ENCODE measurements at places on chromosomes 16 and 17.

DNA sequence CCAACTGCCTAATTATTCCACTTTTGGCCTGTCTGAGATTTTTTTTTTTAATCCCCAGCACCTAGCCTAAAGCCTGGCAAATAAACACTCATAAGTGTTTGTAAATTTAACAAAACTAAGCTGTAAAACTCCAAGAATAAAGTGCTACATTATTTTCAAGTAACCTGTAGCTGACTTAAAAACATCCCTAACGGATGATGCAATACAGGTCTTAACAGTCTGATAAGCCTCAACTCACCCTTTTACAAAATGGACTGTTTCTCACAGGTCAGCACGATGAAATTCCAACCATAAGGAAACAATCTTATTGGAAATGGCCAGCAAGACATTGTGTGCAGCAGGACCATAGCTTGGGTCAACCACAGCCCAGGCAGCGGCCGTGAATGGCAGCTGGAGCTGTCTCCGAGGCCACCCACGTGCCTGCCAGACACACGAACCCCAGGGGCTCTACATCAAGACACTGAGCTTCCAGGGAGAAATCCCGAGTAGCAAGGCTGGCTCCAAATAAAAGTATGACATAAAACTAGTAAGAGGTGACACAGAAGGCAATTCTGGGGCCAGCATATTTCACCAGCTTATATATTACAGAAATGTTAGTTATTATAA lies 58.9 kb downstream of the NDEL1 start:
- DNase-seq, result no peak

GRCh38 chr16:70653406-70653805 lies 7.0 kb downstream of the IL34 start:
- no peak for DNase-seq

DNA sequence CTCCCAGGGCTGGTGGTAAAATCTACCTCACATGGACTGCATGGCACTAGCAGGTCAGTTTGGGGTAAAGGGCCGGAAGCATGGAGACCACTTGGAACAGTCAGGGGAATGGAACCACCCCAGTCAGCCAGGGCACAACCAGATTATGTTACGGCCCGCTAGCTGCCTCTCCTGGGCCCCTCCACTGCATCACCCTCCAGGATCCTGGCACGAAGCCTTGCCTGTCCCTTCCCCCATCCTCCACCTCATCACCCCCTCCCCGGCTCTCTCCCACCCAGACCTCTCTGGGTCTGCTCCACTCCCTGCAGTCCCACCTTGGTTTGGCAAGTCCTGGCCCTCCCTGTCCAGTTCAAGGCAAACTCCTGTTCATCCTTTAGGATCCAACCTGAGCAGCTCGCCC lies 91.7 kb downstream of the CLEC16A start:
- DNase-seq, result no peak

DNA sequence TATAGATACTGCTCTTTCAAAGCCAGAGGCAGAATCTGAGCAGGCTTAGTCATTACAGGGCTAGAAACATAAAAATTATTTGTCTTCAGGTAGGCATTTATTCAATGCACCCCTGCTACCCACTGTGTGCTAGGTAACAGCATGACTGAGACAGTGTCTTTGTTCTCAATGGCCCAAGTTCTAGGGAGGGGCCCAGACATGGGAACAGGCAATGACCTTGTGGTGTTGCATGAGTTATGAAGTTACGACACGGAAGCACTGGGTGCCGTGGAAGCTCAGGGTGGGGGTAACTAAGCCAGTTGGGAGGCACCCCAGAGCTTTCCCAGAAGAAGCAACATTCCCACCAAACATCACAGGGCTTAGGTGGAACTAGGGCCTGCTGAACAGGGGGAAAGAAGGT lies 87.0 kb downstream of the CPPED1 start:
- peak; percentile 17 for DNase-seq

GRCh38 chr17:81066072-81066471 lies 31.1 kb downstream of the BAIAP2 start:
- DNase-seq, result no peak

DNA sequence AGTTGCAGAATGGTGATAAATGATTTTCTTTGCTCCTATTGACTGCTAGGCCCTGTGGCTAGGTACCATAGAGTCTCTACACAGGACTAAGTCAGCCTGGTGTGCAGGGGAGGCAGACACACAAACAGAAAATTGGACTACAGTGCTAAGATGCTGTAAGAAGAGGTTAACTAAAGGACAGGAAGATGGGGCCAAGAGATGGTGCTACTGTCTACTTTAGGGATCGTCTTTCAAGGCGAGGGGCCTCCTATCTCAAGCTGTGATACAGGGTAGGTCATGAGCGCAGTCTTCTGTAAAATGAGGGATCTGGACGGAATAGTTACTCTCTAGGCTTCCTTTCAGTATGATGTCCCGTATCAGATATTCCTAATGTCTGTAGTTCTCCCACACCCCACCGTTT lies 817 bp downstream of the NME1 start:
- DNase-seq, result no peak

DNA sequence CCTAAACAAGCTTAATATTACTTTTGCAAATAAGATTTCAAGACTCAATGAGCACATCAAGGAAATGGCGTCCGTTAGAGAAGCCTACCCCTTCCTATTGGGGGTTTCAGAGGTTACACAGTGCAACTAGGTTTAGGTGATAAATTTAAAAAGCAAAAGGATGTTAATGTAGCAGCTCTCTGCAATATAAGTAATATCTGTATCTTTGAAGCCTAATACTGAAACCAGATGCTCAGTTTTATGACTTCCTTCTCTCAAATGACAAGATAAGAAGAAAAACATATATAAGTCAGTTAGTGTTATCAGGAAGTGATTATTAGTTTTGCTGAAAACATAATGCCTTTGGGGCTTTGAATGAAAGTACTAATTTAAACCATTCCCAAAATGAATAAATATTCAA lies 54.3 kb upstream of the MED13 start:
- DNase-seq, result no peak

GRCh38 chr16:84446084-84446483 lies 58.4 kb downstream of the MEAK7 start:
- DNase-seq, result no peak

DNA sequence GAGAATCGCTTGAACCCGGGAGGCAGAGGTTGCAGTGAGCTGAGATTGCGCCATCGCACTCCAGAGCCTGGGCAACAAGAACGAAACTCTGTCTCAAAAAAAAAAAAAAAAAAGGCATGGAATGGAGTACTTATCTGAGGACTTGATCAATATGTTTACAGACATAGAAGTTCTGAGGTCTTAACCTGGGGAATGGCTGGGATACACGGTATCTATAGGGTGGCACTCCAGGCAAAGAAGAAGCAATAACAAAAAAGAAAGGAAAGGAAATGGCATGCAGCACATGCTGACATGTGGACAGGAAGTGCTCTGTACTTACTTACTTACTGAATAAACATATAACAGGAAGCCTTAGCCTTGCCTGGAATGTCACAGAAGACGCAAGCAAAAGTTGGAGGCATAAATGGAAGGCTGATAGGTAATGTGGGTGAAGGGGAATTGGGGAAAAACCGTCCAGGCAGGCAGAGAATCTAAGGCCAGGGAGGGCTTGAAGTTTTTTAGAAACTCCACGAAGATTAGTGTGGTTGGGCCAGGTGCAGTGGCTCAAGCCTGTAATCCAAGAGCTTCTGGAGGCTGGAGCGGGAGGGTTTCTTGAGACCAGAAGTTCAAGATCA lies 10.1 kb upstream of the SPOP start:
- no peak for DNase-seq

DNA sequence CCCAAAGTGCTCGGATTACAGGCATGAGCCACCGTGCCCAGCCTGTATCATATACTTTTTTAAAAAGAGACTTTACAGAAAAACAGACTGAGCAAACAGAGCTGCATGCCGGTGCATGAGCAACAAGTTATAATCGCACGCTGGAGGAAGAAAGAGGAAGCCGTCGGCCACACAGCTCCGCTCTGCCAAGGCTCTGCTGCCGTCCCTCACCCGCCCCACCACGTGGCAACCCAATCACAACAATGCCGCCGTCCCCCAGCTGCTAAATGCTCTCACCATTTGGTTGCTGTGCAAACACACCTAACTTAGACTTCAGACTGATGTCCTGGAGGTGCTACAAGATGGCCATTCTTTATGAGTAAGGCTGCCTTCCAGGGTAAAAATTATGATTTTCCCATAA lies 83.5 kb downstream of the ADCY9 start:
- DNase-seq, result no peak

DNA sequence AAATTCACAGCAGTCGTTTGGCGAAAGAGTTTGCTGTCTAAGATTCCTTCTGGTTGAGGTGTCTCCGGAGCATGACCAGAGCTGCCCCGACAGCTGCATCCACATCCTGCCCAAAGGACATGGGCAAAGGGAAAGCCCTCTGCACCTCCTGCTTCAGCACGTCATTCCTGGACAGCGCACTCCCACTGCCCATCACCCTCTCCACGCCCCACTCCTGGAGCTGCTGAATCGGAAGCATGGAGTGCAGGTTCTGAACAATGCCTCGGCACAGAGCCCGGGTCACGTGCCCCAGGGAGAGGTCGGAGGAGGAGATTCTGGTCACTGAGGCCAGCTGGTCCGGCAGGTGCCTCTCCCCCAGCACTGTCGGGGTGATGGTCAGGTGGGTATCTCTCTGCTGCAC lies 1.3 kb upstream of the TRPV1 start:
- no peak for DNase-seq

DNA sequence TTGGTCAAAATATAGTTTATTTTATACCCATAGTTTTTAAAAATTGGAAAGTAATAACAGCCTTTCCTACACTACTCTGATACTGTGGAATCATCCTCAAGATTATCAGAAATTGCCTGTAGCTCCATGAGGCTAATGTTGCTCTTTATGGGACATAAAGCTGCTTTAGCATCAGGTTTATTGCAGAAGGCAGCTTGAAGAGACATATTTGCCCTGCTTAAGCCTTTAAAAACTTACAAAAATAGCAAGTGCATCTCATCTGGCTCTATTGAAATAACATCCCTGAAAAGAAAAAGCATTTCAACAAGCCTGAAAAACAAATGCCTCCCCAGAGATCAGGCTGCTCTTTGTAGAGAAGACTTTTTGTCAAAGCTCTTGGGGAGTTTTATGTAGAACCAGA lies 142.9 kb upstream of the MON1B start:
- DNase-seq, result no peak

DNA sequence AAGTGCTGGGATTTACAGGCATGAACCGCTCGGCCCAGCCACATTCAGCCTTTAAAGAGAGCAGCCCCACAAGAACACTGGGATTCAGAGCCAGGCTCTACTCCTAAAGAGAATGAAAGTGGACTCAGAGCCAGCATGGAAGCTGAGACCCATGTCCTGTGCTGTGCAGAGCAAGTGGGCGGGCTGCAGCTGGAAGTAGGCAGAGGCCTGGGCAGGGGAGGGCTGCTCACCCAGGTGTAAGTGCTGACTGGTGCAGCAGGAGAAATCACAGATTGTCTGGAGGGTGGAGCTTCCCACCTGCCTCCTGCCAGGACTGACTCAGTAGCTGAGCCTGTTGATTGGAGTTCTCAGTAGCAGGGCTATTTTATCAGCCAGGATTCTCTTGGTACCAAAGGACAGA lies 178.7 kb downstream of the KATNIP start:
- no peak for DNase-seq

DNA sequence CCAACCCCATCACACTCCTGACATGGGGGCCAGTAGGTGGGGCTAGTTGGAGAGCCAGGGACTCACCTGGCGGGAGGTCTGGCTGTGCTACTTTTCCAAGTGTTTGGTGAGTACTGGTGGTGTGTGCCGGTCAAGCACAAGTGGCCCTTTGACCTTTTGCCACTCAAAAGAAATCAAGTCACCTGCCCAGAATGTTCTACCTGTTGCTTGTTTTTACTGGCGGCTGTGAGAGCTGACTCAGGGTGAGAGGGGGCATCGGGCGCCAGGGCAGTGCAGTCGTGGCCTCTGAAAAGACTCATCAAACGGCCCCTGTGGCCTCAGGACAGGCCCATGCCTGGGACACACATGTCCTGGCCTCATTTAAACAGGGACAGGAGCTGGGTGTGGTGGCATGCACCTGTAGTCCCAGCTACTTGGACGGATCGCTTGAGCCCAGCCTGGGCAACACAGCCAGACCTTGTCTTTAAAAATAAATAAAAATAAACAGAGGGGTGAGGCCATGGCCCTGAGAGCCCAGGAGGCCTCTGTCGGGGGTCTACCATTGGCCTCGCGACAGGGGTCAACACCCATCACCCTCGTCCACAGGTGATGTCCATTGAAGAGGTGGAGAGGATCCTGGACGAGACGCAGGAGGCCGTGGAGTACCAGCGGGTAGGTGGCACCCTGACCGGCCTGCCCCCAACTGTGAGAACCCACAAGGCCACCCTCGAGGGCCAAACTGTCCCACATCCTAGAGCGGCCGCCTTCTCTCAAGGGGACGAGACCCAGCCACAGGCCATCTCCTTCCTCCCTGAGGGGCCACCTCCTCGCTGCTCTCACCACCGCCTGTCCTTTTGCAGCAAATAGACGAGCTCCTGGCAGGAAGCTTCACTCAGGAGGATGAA lies 5.0 kb downstream of the CHMP6 start:
- DNase-seq, result no peak
